HT-29 (cell line): ENCODE measurements at places on chromosomes 12 and 14. TPM values are rescaled to one million over a fixed set of nuclear protein-coding genes. Genes with fewer than 3 reads are reported as not detected.

PKP2 gene
- 34.0 and 34.4 TPM in 2 replicates for total RNA-seq

CAPZA3 gene
- total RNA-seq = not detected in 2 replicates

KLRK1 gene
- total RNA-seq = 0.05 TPM in 1 of 2 replicates, not detected in the other

IFI27L2 gene
- total RNA-seq = 52.3 and 56.9 TPM in 2 replicates

TULP3 gene
- 9.8 and 14.0 TPM in 2 replicates for total RNA-seq

SNRPF gene
- total RNA-seq = 29.0 and 32.0 TPM in 2 replicates

VPS33A gene
- total RNA-seq = 13.6 and 18.4 TPM in 2 replicates

CLEC4C gene
- not detected in 2 replicates for total RNA-seq

DIP2B gene
- total RNA-seq = 18.3 and 21.4 TPM in 2 replicates

KCNC2 gene
- not detected in 2 replicates for total RNA-seq

GALNT16 gene
- not detected in 2 replicates for total RNA-seq

IL31 gene
- not detected in 2 replicates for total RNA-seq
